Stimulated activated CD8-positive, alpha-beta memory T cell treated with anti-CD3 and anti-CD28 coated beads, Interleukin-4, amount 100 ng/mL, for 1 hour (primary cell): ENCODE measurements at places on chromosomes 4 and X.

DNA sequence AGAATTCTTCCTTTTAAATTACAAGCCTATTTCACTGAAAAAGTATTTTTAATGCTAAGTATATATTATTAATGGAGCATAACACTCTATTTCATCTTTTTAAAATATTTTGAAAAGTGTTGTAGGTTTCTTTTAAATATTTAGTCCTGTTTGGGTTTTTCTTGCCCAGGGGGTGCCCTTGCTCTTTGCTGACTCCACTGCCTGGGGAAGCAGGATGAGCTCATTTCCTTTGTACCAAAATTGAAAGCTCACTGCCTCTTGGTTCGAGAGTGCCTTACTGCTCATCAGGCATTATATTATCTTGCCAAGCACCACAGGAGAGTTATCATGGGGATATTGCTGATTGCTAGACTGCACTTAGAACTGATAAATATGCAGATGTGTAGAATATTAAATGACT is 819.2 kb downstream of the PCDH18 start:
- DNase-seq: no peak

GRCh38 chr4:53348046-53348445 is 17.8 kb downstream of the SCFD2 start:
- no peak for DNase-seq

- no peak for DNase-seq
These were observed 3.6 kb downstream of the RPL36A start for GRCh38 chrX:101394372-101394771.

GRCh38 chr4:126405369-126405982 is 1090.7 kb downstream of the FAT4 start:
- no peak for DNase-seq

GRCh38 chr4:166182145-166182544 is 309.1 kb downstream of the TLL1 start:
- no peak for DNase-seq

- no peak for DNase-seq
These were observed 119.3 kb downstream of the ADAMTS3 start for GRCh38 chr4:72449705-72450104.

GRCh38 chr4:90582087-90582486 is 454.9 kb downstream of the CCSER1 start:
- no peak for DNase-seq

DNA sequence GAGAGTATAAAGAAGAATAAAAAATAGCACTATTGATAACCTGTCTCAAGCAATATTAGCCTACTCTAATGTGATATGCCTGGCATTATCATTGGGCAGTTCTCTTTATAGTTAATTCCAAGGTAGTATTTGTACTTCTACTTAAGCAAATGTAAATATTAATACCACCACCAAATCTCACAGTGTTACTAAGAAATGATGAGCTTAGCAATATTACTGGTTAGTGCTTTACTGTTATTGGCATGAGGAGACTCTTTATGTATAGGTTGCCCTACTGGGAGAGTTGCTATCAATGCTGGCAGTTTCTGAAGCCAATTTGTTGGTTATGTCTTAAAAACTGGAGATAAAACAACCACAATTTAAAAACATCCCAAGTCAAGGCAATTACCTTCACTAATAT is 155.7 kb downstream of the CDS1 start:
- DNase-seq: no peak

DNA sequence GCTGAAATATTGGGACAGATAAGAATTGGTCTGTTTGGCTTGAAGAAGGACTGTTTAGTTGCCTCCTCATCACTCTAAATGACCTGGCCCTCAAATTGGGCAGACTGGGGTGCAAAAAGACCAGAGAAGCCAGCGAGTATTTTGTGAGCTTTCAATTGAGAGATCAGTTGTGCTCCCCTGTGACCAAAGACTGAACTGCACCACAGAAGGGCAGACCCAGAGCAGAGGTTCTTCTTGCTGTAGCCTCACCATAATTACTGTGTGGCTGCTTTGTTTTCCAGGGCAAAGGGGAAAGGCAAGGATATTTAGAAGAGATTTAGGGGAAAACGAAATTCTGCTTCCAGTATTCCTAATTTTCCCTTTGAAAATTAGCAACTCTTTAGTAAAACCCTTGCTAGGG is 104.0 kb upstream of the MBNL3 start:
- no peak for DNase-seq

GRCh38 chr4:185713272-185713671 is 98.7 kb downstream of the SORBS2 start:
- DNase-seq: no peak

DNA sequence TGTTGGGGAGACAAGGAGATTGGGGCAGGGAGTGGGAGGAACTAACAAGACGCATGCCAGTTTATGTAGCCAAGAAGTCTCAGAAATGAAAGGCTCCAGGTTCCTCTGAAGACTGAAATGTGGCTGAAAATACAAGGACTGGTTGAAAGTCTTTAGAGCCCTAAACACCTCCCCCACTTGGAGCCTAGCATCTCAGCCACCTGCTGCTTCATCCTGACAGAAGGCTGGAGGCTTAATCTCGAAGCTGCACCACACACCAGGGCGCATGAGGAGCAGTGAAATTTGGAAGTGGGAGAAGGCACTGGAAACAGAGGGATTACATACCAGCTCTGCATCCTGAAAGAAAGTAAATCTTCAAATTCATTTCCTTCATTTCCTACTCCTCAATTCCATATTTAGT is 160.7 kb upstream of the FTHL17 start:
- no peak for DNase-seq
